8988T (cell line): ENCODE measurements at places on chromosomes 11 and 22.

DNA sequence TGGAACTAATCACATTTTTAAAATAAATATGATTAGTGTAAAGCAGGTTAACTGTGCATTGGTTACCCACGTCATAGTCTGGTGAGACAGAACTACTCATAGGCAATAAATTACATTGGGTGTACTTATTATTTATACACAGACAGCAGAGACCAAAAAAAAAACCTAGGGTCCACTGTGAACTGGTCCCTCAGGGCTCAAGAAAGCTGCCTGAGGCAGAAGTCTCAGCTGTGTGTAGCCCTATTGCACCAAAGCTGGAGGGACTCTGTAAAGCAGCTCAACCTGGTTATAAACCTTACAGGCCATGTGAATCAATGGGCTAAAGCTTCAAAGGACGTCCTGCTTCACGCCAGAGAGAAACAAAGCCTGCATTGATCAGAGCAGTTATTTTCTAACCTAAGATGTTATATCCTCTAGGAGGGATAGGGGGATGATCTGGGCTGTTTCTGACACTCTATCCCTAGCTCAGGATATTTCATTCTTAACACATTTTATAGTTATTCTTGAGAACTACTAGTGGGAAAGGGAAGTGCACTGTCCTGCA, 432.2 kb upstream of the ANO3 start:
- DNase-seq, result no peak

- no peak for DNase-seq
These were observed 70.5 kb downstream of the DKK3 start for GRCh38 chr11:11937957-11938356.

DNA sequence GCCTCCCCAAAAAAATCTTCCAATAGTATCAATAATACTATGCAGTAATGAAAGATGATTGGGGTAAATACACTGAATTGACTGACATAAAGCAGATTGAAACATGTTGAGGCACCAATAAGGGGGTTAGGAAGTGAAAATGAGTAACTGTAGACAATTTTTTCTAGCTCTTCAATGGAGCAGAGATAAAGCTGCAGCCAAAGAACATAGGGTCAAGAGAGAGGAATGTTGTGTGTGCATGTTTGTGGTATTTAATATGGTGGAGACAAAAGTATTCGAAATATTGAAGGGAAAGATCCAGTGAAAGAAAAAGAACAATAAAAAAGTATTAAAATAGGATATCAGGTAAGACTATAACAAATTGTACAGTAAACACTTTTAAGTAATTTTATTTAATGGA, 450.0 kb upstream of the CCDC179 start:
- no peak for DNase-seq

GRCh38 chr11:76787911-76788596, 4.9 kb downstream of the TSKU start:
- DNase-seq, result no peak

DNA sequence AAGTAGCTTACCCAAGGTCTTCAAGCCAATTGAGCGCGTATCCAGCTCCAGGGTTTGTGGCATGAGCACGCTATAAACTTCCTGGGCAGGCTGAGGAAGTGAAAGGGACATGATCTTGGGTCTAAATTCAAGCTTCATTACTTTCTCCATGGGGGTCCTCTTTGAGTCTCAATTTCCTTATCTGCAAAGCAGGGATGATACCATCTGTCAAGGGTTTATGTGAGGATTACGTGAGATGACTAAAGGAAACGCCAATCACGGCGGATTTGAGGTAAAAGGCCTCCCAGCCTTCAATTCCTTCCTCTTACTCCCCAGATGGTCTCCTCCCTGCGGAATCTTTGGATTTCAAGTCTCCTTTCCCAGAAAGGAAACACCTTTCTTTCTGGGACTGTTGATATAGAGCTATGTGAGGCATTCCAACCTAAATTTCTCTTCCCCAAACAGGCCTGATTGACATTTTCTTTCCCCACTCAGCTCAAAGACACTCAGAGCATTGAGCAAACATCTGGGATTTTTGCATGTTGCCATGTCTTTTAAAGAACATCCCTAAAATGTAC, 474.4 kb downstream of the INSC start:
- no peak for DNase-seq

- DNase-seq, result peak; percentile 91
These were observed 563 bp downstream of the GATD1 start for GRCh38 chr11:776561-777287.

- DNase-seq, result no peak
These were observed 5.5 kb upstream of the PCF11 start for GRCh38 chr11:83151274-83151977.

- DNase-seq, result no peak
These were observed 44.1 kb upstream of the NFRKB start for GRCh38 chr11:129939510-129939909.

GRCh38 chr22:40597526-40598430, 38.7 kb downstream of the MRTFA start:
- no peak for DNase-seq

GRCh38 chr11:58060939-58061672, 30.4 kb downstream of the OR6Q1 start:
- DNase-seq, result no peak

- no peak for DNase-seq
These were observed 19.6 kb upstream of the ATXN10 start for GRCh38 chr22:45651931-45652528.

DNA sequence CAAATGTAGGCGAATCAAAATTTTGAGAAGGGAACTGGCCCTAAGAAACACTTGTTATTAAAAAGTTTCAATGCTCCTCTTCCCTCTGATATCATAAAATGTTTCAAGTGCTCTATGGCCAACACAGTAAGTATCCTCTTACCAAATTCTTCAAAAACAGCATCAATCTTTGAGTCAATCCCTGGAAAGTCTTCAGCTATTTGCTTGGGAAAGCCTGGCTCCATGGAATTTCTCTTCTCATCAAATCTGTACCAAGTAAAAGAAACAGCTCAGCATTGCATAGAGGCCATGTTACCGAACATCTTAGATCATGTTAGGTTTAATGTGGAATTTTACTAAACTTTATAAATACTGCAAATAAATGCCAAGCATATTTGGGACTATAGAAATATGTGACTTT, 6.3 kb downstream of the MMP3 start:
- no peak for DNase-seq

- no peak for DNase-seq
These were observed 10.8 kb upstream of the IFITM3 start for GRCh38 chr11:331358-332060.

DNA sequence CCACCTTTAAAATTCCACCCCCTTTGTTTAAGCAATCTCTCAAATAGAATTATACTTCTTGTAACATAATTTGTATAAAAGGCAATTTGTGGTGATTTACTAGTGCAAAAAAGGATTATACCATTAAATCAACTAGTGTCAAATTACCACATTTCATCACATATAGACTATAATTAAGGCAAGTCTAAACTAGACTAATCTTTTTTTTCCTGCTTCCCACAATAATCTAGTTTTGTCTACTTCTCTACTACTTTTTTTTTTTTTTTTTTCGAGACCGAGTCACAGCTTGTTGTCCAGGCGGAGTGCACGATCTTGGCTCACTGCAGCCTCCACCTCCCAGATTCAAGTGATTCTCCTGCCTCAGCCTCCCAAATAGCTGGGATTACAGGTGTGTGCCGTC, 36.1 kb upstream of the FZD4 start:
- DNase-seq, result no peak

- no peak for DNase-seq
These were observed 57.8 kb downstream of the ARHGAP20 start for GRCh38 chr11:110654456-110654855.
